ENCODE measurements at places on chromosomes 5 and 9.

DNA sequence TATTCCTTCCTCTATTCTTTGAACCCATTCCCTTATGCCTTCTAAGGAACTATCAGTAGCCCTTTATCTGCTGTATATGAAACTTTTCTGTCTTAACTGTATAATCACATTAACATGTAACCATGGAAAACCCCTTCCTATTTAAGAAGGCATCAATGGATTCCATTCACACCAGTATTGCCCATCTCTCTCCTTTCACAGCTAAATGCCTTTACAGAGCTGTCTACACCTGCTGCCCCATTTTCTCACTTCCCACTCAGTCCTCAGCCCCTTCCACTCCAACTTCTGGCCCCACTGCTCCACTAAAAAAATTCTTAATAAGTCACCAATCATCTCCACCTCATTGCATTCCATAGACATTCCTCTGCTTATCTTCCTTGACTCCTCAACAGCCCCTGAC is 50.8 kb downstream of the SEC61B start:
- no peak for DNase-seq

GRCh38 chr5:83562071-83562606 is 90.6 kb downstream of the VCAN start:
- DNase-seq: no peak

DNA sequence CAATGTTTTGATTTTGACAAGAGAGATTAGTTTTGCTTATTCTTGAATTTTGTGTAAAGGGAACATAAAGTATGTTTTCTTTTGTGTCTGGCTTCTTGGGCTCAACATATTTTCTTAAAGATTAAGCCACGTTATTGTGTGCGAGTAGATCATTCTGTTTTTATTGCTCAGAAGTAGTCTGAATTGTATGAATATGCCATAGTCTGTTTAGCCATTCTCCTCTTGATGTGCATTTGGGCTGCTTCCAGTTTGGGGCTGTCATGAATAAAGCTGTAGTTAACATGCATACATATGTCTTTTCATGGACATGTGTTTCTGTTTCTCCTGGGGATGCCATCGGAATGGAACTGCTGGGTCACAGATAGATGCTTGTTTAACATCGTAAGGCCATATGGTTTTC is 198.9 kb downstream of the FANCC start:
- no peak for DNase-seq

DNA sequence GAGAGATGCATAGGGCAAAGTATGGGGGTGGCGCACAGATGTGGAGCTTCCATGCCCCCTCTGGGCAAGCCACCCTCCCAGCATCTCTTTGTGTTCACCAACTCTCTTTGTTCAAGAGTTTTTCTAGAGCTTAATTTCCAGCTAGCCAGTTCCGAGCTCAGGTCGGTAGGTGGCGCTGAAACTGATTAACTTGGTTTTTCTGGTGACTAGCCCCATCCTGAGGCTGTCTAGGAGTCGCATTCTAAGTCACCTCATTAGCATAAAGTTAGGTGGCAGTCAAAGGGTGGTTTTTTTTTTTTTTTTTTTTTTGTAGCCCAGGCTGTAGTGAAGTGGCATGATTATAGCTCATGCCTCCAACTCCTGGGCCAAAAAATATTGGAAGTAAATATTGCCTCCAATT is 476.4 kb downstream of the KDM4C start:
- DNase-seq: no peak

GRCh38 chr9:105248691-105249090 is 4.2 kb downstream of the SLC44A1 start:
- DNase-seq: no peak

DNA sequence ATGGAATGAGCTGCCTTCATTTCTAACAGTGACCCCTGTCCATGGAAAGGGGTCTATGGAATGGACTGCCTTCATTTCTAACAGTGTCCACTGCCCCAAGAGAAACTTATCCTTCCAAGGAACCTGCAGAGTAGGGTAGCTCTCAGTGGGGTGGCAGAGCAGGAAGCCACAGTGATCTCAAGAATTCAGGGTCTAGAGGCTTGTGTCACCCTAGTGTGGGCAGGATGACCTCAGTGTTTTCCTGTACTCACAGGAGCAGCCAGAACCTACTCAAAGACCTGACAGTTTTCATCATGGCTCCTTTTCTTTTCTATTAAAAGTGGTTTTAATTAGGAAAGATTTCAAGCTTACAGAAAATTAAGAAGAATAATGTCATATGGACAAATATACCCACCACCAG is 27.5 kb downstream of the SEC61B start:
- no peak for DNase-seq

DNA sequence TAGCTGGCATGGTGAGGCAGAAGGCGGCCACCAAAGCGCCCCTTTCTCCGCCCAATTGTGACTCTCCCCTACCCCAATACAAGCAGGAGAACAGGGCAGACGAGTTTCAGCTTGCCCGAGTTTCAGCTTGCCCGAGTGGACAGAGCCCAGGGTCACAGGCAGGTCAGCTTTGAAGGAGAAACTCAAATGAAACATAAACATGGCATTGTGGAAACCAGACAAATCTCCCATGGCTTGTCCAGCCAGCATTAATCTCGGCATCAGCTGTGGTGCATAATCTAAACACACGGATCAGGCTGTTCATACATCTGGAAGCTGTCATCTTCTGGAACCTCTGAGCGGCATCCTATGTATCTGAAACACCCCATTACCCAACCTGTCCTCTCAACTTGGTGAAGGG is 16.9 kb downstream of the PTCH1 start:
- no peak for DNase-seq

DNA sequence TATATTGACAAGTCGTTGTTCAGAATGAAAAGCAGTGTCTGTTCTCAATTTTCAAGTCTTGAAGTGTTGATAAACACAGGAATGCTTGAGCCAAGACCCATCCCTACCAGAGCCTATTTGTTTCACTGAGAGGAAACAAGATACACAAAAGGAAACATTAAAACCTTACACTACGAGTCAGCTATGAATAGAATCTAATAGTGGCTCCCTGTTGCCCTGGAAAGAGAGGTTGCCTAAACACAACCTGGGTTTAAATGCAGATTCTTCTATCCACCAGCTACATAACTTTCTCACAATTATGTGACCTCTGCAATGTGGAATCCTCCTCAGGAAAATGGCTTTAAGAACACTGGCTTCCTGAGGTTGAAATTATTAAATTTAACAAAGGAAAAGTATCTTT is 29.1 kb upstream of the BNC2 start:
- no peak for DNase-seq

DNA sequence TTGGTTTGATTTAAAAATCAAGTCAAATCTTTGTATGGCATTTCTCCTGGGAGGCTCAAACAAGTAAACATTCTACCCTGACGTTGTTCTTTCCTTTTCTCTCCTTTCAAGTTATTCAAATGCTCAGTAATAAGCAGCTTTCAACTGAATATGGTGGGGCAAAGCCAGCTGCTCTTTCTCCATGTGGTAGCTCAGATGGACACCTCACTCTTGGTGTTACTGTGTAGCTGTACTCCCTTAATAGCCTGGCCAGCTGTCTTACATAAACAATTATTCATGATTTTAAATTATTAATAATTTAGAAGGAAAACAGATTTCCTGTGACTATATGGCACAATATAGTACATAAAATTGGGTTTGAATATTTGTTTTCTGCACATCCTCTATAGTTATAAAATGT is 165.2 kb downstream of the PDE4D start:
- DNase-seq: no peak

DNA sequence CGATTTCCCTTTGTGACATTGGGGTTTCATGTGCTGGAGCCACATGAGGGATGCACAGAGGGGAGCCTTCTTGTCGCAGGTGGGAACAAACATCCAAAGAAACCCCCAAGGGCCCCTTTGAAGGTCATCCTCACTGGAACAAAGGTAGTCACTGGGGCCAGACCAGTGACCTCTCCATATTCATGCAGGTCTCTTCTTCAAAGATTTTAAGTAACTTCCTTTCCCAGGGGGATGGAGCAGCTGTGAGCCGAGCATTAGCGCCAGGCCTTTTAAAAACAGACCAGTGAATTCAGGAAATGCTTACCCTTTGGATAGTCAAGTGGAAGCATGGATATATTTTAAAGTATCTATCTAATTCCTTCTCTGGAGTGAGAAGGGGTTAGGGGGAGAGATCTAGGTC is 33.0 kb downstream of the DAPK1 start:
- no peak for DNase-seq
